ENCODE measurements at places on chromosomes 3 and 15.

- DNase-seq: no peak
Observed at GRCh38 chr3:168116279-168116678, 20.6 kb upstream of the GOLIM4 start.

DNA sequence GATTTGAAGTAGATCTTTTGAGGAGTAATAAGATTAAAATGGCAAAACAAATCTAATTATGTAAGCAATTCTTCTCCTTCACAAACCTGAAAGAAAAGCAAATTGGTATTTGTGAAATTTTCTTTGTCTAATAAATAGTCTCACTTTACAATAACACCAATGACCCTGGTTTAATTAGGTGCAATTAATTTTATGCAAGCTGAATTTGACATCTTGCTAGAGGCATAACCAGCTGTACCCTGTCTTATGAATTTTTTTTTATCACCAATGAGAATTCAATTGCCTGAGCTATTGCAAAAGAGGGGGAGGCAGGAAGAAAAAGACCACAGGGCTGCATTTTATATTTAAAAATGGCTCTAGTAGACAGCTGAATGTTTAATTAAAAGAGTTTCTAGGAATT lies 113.5 kb upstream of the IL12A start:
- DNase-seq: no peak

GRCh38 chr3:105458518-105459215 lies 92.0 kb downstream of the ALCAM start:
- DNase-seq: no peak

DNA sequence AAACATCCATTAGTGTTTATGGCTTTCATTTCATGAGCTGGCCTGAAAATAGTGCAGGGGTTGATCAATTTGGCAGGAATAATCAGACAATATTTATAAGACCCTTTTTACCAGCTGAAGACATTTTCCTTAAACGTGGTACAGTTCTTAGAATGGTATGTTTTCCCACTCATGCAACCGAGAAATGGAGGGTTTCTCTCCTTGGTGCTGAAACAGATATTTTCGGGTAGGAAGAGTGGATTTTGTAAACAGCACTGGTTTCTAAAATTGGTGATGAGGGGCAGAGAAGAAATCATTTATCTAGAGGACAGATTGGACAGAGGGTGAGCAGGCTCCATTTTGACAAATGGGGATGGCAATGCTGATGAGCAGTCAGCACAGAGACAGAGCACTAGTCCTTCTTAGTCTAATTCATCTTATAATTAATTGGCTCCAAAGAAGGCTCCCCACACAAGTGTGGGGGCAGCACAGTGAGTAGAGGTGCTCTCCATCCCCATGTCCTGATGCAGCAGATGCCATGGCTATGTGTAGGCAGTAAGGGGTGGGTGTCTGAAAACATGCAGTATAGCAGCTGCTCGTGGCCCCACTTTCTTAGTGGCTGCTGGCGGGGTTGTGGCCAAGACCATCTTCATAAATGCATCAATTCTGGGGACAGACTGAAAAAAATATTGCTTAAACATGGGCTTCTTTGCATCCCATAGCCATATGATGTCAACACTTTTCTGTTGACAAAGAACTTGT lies 18.1 kb upstream of the SLC7A14 start:
- DNase-seq: no peak

- DNase-seq: no peak
Observed at GRCh38 chr3:16604433-16604832, 790 bp downstream of the DAZL start.

DNA sequence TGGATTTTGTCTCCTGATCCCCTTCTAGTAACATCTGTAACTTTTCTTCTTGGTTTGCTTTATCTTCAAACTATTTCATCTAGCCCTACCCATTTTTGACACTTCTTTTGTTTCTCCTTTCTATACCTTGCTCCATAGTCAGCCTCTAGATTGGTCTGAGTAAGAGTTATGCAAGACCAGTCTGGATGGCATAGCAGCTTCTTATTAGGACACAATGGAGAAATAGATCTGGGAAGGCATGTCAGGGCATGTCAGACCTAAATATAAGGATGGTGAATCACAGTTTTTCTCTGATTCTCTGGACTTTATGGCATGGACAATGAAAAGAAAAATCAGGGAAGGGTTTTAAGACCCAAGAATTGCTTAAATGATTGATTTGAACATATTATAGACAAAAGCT lies 452.5 kb downstream of the RAP2B start:
- DNase-seq: no peak

DNA sequence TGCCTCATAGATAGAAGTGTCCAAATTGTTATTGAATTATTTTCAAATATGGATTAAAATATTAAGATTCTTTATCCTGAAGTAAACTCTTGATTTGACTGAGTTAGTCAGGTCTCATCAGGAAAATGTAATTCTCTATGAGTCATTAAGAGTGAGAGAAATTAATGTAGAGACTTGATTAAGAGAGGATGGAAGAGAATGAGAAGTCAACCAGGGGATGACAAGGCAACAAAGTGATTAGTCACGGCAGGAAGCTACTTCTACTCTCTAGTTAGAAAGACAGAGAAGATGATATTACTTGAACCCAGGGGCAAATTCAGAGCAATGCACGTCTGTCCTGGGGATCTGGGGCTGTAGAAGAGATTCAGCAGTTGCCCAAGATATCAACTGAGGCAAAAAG lies 202.5 kb downstream of the LSAMP start:
- no peak for DNase-seq

GRCh38 chr15:28994831-28995596 lies 109.2 kb downstream of the APBA2 start:
- no peak for DNase-seq

DNA sequence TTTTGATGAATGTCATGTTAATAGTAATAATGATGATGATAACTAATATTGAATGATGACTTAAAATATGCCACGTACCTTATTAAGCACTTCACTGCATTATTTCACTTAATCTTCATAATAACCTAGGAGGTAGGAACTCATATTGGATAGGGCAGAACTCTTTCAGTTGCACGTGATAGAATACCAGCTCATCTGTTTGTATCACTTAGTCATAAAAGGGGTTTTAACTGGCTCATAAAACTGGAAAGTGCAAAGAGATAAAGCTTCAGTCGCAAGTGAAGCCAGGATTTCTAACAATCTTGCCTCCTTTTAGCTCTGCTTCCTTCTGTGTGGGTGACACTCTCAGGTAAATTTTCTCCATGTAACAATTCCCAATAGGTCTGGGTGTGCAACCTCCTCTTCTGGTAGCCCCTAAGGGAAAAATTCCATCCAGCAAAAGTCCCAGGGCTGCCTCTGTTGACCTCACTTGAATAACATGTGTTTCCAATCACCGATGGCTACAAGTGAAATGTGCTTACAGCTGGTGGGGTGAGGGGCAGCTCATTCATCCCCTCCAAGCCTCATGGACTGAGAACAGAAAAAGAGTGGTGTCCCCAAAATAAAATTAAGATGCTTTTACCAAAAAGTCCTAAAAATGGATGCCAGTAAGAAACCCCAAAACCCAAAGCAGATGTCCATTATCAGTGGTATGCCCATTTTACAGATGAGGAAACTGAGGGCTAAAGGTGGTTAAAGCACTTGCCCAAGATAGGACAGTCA lies 9.3 kb downstream of the GXYLT2 start:
- DNase-seq: no peak

- DNase-seq: no peak
Observed at GRCh38 chr3:9253327-9253726, 3.9 kb upstream of the SRGAP3 start.

- no peak for DNase-seq
Observed at GRCh38 chr3:23481616-23482278, 278.6 kb downstream of the UBE2E2 start.
